ENCODE measurements at places on chromosomes 11 and 22. TPM values are rescaled to one million over a fixed set of nuclear protein-coding genes. Genes with fewer than 3 reads are reported as not detected.

ELFN2 gene
- not detected for total RNA-seq

TRPM5 gene
- not detected for total RNA-seq

KLHDC7B gene
- 0.10 TPM for total RNA-seq

HOATZ gene
- total RNA-seq = not detected

POTEH gene
- total RNA-seq = not detected

- no peak for DNase-seq
These were observed 43.4 kb upstream of the PITPNB start for GRCh38 chr22:27962268-27963044.

DNA sequence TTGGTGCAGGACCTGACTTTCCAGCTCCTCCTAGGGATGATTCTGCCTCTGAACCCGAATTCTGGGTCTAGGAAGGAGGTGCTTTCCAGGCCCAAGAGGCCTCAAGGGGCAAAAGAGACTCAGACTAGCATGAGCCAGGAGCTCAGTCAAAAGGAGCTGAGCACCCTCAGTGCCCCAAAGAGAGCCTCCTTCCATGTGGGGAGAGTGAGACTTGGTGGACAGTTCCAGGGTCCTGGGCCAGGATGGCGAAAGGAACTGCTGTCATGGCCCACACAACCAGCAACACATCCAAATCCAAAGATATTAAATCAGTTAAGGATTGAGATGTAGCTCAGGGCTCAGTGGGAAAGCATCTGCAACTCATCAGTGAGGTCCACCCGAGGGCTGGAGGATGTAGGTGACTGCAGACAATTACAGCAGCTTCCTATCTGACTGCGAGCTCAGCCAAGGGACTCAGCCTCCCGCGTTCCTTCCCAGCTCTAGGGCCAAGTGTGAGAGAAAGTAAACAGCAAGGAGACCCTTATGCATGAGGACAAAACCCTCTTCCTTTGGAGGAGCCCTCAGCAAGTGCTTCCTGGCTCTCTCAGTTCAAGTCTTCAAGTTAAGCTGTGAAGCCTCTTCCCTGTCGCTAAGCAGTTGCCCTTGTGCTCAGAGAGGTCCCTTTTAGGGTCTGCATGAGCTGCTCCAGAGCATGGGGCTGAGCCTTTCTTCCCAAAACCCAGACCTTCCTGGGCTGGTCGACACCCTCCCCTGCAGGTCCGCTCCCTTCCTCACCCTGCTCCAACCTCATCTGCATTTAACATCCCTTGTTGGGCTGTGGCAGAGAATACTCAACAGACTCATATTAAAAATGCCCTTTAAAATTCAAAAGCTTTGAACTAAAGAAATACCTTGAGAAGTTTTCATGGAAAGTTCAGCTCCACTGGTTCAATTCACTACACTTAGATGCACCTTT lies 35.8 kb downstream of the C11orf58 start:
- DNase-seq = no peak

CAPN1 gene
- total RNA-seq = 178 TPM

GRCh38 chr22:25346859-25347751 lies 127.7 kb downstream of the CRYBB2 start:
- DNase-seq = no peak

DNA sequence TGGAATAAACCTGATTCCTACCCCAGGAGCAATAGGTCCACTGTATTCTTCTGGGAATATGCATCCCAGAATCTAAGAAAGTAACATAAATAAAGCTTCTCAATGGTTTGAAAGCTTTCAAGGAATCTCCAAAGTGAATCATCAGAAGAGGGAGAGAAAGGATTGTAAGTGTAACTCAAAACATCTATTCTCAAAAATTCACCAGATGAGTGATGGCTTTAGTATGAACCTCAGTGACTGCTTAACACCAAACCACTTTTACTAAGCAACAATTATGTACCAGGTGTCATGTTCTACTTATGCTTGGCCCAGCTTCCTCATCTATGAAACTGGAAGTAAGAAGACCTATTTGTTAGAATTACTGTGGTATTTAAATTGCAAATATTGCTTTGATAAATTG lies 7.4 kb downstream of the RAB38 start:
- DNase-seq = no peak

GGTLC3 gene
- not detected for total RNA-seq

SCGB1C1 gene
- not detected for total RNA-seq

GRCh38 chr11:34844463-34845112 lies 71.6 kb downstream of the APIP start:
- no peak for DNase-seq

DNA sequence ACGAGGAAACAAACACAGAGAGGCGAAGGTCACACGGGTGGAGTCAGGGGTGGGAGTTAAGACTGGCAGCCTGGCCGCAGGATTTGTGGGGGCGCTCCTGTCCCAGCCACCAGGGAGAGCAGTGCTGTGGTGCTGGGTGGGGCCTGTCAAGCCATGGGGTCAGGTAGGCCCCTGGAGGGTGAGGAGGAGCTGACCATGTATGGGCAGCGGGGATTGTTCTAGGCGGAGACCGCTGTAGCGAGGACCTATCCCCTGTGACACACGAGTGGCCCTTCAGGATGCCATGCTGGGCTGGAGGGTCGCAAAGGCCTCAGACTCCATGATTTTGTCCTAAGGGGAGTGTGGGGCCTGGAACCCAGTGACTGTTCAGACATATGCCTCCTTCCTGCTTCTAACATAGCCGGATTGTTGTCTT lies 1.6 kb upstream of the RPS19BP1 start:
- DNase-seq = peak; percentile 57

NNMT gene
- total RNA-seq = 257 TPM

- DNase-seq = no peak
These were observed 9.1 kb downstream of the INSC start for GRCh38 chr11:15123849-15124248.

TESMIN gene
- total RNA-seq = 1.9 TPM

DRICH1 gene
- total RNA-seq = 3.6 TPM

DNA sequence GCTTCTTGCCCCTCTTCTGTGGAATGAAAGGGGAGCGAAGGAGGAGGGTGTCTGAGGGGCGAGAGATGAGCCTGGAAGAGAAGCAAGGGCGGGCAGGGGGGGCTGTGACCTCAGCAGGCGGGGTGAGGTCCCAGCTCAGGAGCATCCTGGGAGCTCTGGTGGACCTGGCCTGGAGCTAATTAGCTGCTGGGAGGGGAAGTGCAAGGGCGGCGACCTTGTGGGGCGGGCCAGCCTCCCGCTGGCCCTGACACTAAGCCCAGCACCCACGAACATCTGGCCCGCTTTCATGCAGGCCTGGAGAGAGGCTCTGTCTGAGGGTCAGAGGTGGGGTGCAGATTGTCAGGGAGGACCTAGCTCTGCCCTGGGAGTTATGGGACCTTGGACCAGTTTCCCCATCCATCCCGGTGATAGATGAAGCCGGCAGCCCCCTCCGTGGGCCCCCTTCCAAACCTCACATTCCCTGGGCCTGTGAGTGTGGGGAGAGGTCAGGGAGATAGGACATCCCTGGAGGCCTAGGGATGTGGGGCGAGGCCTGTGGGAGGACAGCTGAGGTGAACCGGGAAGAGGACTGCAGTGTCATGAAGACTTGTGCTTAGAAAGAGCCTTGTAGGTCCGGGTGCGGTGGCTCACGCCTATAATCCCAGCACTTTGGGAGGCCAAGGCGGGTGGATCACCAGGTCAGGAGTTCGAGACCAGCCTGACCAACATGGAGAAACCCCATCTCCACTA lies 28.5 kb upstream of the CD82 start:
- DNase-seq = no peak

MS4A7 gene
- total RNA-seq = 20.5 TPM

GRCh38 chr11:122172352-122173073 lies 56.5 kb upstream of the BLID start:
- DNase-seq = no peak

- no peak for DNase-seq
These were observed 8.5 kb upstream of the SH3BP1 start for GRCh38 chr22:37630839-37631435.

GRCh38 chr11:61827571-61828378 lies at the start of gene FADS2:
TSS of gene FADS2 (plus strand) at chr11:61828300. CDS start at chr11:61828391, 91 bp downstream.
- peak; percentile 85 for DNase-seq

GRCh38 chr11:1565173-1565903 lies 6.7 kb downstream of the DUSP8 start:
- no peak for DNase-seq

DNA sequence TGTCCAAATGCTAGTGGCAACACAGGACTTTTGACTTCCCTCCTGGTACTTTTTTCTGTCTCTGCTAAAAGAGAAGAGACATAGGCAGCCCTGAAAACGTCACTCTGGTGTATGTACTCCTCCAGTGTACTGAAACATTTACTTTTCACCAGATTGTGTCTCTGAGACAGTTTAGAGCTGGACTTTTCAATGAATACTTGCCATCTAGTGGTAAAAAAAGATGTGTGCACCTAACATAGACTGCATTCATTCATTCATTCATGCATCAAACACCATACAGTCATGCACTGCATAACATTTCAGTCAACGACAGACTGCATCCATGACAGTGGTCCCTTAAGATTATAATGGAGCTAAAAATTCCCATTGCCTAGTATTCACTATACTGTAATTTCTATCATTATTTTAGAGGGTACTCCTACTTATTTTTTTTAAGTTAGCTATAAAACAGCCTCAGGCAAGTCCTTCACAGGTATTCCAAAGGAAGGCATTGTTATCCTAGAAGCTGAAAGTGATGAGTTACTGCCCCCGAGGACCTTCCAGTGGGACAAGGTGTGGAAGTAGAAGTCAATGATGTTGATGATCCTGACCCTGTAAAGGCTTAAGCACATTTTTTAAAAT lies 186.2 kb downstream of the SPON1 start:
- DNase-seq = no peak

GRCh38 chr22:17566776-17567175 lies 3.5 kb downstream of the SLC25A18 start:
- no peak for DNase-seq

DNA sequence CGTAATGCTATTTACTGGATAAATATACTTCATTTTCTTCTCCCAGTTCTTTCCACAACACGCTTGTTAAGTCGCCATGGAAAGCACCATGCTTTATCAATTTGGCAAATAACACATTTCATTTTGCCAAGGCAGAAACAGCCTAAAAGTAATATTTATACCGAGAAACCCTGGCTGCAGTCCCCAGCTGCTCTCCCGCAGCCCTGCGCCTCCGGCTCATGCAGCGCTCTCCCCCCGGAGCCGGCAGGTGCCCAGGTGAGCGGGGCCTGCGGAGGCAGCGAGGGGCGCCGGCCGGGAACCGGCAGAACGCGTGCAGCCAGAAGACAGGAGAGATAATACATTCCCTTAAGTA lies 681 bp upstream of the ARHGEF12 start:
- no peak for DNase-seq

GRCh38 chr11:80255021-80255420 lies 814.2 kb upstream of the TENM4 start:
- no peak for DNase-seq

OR8A1 gene
- not detected for total RNA-seq

DNA sequence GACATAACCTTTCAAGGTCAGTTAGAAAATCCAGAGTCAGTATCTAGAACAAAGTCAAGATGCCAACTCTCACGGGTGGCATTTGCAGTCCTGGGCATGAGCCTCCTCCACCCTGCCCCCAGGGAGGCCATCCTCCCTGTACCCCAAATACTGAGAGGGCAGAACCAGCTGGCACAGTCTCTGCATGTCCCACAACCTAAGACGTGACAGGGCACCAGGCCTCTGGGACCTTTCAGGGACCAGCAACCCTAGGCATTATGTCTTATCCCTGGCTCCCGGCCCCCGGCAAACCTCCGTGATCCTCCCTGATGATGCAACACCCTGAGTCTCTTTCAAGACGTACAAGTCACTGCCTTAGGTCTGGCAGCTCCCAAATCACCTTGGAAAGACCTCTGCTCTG lies 2.0 kb downstream of the MB start:
- peak; percentile 28 for DNase-seq

TTLL8 gene
- total RNA-seq = not detected

TRAF6 gene
- 10.1 TPM for total RNA-seq

GRCh38 chr11:43217849-43218248 lies 93.9 kb upstream of the API5 start:
- no peak for DNase-seq

C11orf86 gene
- not detected for total RNA-seq

DNA sequence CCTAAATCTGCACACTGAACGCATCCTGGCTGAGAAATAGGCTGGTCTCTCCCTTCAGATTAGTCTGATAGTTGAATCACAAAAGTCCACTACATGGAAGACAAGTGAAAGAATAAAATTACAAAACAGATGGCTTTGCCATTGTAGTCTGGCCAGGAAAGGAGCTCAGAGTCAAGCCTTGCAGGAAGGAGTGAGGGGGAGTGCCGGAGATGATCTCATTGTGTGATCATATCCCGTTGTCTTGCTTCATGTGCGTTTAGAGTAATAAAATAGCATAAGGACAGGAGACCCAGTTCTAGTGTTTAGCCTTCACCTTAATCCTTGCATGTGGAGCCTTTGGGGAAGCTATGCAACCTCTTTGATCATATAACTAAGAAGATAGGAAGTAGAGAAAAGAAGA lies 666.7 kb upstream of the RAG2 start:
- DNase-seq = no peak

GRCh38 chr11:61776561-61777075 lies 15.8 kb downstream of the TMEM258 start:
- peak; percentile 71 for DNase-seq

- no peak for DNase-seq
These were observed 42.1 kb downstream of the CLMP start for GRCh38 chr11:123152951-123153350.
